ENCODE measurements at places on chromosomes 4 and X.

DNA sequence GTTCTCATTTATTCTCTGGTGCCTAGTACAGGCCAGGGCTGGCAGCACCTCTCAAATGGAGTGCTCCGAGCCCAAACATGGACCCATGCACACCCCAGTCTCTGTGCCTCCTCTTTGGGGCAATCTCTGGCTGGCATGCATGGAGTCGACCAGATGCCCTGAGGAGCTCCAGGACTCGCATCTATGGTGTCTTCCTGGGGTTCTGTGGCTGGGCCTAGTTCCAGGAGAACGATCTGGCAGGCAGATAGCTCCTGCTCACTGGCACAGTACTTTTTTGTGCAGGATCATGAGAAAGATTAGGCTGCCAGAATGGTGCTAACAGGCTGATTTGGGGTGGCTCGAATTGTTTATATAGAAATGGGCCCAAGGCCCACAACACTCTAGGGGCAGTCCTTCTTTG lies 72.0 kb upstream of the PJA1 start:
- DNase-seq = no peak

DNA sequence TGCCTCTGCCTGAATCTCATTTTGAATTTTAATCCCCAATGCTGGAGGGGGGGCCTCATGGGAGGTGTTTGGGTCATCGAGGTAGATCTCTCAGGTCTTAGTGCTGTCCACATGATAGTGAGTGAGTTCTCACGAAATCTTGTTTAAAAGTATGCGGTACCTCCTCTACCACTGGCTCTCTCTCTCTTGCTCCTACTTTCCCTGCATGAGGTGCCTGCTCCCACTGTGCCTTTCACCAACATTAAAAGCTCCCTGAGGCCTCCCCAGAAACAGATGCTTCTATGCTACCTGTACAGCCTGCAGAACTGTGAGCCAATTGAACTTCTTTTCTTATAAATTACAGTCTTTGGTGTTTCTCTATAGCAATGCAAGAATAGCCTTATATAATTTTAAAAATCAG lies 560.7 kb upstream of the CPEB2 start:
- DNase-seq = no peak

GRCh38 chrX:11366998-11367595 lies 73.9 kb downstream of the AMELX start:
- DNase-seq = no peak

DNA sequence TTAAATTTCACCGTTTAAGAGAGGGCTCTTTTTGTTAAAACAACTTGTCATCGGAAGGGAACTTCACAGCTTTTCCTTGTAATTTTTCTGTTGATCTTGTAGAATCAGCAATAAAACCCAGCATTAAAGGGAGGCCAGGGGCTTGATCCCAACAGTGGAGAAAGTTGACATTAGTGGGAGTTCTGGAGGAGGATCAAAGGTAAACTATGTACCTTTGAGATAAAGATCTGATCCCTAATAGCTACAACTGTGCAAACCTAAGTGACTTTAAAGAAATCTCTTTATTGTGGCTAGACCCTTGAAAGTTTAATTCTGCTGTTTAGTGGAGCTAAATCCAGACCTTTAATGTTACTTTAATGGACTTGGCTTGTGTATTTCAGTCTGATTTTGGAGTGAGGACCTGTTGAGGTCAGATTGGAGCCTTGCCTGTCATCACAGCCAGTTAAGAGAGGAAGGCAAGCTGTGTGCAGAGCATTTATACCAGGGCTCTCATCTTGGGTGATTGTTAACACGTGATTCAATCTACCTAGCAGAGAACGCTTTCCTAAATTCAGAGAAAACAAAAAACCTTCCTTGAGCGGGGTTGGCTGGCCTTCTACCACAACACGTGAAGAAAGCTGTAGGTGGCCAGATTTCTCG lies 1.7 kb downstream of the DOCK11 start:
- DNase-seq = peak; percentile 44

GRCh38 chr4:189780391-189780790 lies 160.3 kb upstream of the FRG1 start:
- DNase-seq = no peak

GRCh38 chr4:98166025-98166730 lies 22.9 kb upstream of the STPG2 start:
- no peak for DNase-seq

- DNase-seq = no peak
Observed at GRCh38 chr4:40289366-40290188, 45.6 kb upstream of the CHRNA9 start.

Measured in naive thymus-derived CD4-positive, alpha-beta T cell (primary cell).